ENCODE measurements at places on chromosomes 12 and 14.

GRCh38 chr12:94621662-94622359 lies 28.5 kb downstream of the TMCC3 start:
- no peak for DNase-seq

DNA sequence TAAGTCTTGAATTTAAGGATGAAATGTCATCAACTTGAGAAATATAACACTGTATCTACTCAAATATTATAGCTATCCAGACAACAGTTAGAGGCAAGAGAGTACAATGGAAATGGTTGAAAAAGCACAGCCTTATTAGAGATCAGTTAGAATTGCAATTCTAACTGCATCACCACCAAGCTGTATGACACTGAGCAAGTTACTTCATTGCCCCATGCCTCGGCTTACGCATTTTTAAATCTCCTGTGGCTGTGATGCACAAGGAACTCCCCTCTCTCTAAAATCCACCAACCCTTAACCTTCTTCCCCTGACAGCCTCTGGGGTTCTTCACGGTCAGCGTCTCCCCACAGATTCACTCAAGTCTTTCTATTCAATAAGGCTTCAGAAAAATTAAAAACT lies 75.1 kb downstream of the MED13L start:
- no peak for DNase-seq

DNA sequence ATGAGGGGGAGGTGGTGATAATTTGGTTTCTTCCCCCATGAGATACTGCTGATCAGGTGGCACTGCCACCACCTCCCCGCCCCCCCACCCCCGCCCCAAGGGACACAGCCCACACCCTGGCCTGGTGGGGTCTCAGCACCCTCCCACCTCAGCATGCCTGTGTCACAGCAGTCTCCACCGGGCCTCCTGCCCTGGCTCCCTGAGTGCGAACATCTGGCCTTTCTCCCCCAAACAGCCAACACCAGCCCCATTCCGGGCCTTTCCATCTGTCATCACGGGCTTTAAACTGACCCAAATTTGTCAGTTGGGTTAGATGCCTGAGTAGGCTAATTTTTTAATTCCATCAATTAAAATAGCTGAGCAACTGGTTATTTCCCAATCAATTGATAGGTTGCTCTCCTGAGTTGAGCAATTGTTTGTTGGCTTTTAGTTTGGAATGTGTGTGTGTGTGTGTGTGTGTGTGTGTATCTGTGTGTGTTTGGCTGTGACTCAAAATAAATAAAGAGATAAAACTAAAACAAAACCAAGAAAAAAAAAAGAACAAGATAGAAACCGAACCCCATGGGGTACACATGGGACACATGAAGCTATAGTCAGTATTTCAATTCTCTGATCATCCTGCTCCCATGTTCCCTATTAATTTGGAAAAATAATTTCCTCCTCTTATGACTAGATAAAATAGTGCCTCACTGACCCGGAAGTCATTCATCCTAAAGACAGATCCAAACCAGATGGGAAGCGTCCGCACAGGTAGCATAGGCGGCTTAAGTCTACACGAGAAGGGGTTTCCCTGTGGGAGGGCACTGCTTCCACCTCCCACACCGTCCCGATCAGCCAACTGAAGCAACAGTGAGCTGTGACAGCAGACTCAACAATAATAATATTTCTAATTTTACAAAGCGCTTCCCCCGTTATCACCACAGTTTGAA lies 7.4 kb downstream of the SERPINA12 start:
- DNase-seq, result no peak

- no peak for DNase-seq
Measured at GRCh38 chr12:113286712-113287111, 48.2 kb downstream of the SLC8B1 start.

DNA sequence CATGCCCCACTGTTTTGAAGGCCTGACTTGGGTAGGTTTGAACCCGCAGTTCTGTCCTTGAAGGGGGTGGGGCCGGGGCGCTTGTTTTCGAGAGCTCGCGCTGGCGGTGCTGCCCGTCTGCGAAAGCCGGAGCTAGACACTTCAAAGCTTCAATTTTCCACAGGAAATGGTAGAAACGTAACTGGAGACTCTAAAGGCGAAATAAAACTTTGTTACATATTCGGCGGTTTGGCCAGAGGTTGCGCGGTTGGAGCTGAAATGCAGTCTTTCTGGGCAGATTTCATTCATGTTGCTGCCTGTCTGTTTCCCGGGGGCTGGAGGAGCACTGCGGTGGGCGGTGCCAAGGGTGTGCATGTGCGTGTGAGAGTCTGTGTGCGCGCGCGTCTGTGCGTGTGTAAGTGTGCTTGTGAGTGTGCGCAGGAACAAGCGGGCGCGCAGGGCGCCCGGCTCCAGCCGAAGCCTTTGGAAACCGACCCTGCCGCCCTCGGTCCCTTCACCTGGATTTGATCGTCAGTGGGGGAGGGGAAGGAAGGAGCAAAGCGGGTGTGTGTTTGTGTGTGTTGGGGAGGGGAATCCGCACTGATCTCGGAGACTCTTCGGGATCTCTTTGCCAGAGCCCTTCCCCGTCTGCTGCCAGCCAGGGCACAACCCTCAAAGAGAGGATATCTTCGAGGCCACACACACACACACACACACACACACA lies 227.7 kb upstream of the CRY1 start:
- DNase-seq, result peak; percentile 31

- DNase-seq, result no peak
Measured at GRCh38 chr14:67232066-67232465, 9.2 kb upstream of the PALS1 start.

- DNase-seq, result no peak
Measured at GRCh38 chr14:104206281-104206904, 68.0 kb downstream of the KIF26A start.

DNA sequence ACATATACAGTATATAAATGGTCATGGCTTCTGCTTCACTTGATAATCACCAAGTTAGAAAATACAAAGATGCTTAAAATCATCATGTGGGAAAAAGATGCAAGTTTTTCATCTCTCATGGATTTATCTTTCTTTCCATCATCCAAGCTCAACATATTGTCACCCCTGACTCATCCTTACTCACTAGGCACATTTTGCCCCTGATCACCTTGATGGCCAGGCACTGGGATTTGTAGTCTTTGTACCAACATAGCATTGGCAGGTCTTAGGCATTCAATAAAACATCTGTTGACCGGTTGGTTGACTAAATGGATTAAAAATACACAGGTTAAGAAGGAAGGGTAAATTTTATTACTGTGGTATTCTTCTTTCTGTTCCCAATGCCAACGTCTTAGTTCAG lies 28.1 kb downstream of the KLHDC2 start:
- DNase-seq, result no peak

GRCh38 chr14:100734031-100734990 lies 7.6 kb downstream of the DLK1 start:
- DNase-seq, result no peak

DNA sequence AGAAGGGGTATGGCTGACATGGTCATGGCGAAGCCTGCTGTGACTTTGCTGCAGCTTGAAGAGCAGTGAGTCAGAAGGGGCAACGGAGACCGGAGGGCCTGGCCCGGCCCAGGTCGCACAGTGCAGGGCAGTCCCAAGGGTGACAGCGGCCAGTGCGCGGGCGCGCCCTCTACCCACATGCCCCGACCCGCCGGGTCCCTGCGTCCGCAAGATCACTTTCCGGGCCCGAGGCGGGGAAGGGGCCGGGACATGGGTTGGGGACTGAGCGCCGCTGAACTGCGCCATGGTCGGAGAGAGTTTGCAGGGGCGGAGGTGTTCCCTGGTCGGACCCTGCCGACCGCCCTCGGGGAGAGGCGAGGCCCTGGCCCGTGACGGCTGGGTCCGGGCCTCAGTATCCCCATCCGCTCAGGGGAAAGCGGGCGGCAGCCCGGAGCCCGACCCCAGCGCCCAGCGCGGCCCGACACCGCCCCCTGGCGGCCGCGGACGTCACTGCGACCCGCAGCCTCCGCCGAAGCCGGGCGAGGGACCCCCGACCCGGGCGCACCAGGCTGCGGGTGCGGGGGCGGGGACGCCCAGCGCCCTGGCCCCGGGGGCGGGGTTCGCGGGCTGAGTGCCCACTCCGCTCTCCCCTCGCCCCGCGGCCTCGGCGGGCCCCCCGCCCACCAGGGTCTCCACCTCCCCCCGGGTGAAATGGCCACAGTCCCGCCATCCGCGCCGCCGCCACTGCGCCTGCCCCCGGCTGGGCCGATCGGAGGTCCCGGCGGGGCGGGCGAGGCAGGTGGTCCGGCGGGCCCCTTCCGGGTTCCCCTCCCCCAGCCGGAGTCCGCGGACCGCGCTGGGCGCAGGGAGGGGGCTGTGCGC lies 7.2 kb upstream of the ANKRD9 start:
- no peak for DNase-seq

- no peak for DNase-seq
Measured at GRCh38 chr12:5102261-5102789, 58.6 kb downstream of the KCNA5 start.

DNA sequence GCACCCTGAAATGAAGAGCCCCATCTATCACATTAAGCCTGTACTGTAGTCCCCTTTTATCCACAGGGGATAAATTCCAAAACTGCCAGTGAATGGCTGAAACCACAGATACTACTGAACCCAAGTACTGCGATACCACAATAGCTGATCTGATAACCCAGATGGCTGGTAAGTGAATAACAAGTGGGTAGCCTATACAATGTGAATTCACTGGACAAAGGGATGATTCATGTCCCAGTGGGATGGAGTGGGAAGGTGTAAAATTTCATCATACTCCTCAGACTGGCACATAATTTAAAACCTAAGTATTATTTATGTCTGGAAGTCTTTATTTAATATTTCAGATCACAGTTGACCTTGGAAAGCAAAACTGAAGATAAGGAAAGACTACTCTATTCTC lies 201.3 kb downstream of the GPHN start:
- DNase-seq, result no peak

DNA sequence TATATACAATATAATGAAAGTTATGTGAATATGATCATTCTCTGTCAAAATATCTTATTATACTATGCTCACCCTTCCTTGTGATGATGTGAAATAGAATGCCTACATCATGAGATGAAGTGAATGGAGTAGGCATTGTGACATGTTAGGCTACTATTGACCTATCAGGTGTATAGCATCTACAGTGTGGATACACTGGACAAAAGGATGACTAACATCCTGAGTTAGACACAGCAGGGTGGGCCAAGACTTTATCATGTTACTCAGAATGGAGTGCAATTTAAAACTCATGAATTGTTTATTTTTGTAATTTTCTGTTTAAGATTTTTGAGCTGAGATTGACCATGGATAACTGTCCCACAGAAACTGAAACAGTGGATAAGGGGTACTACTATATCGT lies 53.4 kb upstream of the NAV3 start:
- no peak for DNase-seq

Measured in stimulated activated CD4-positive, alpha-beta T cell treated with anti-CD3 and anti-CD28 coated beads, TNF-alpha, amount 100 ng/mL, for 1 hour (primary cell).